ENCODE measurements at places on chromosomes 16 and 17.
A peak's percentile ranks its signal among the peaks of the same experiment; 100 is the strongest.

GRCh38 chr17:17848311-17849082, 11.7 kb upstream of the SREBF1 start:
- DNase-seq, result no peak

- no peak for DNase-seq
These were observed 28.9 kb downstream of the SLC7A5 start for GRCh38 chr16:87840271-87840978.

DNA sequence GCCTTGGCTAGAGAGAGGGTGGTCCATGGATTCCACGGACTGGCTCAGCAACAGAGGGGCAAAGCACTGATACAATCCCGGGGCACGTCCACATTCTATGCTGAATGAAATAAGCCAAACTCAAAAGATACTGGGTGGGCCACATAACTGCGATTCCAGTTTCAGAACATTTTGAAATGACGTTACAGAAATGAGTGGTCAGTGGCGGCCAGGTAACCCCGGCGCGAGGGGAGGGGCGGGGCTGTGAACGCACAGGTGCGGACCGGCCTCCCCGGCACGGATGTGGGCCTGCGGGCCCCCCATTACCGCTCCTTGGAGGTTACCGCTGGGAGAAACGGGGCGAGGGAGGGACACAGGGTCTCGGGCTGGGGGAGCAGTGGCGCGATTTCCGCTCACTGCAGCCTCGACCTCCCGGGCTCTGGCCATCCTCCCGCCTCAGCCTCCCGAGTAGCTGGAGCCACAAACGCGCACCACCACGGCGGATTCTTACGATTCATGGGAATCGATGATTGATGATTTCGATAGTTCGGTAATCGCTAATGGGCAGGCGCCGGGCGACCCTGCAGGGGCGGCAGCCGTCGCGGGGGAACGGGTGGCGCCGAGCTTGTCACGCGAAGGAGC, 559 bp downstream of the MVD start:
- DNase-seq, result no peak

GRCh38 chr16:74774223-74775139, at the start of gene FA2H:
Gene FA2H, minus strand, starts transcription at chr16:74774820. Its CDS starts 65 bp downstream, at chr16:74774755.
- DNase-seq, result peak; percentile 71

- DNase-seq, result no peak
These were observed 1.3 kb downstream of the B3GNT9 start for GRCh38 chr16:67149276-67150046.

- DNase-seq, result no peak
These were observed 3.9 kb upstream of the SMPD3 start for GRCh38 chr16:68452176-68452575.

GRCh38 chr16:7526736-7527135, 194.1 kb downstream of the RBFOX1 start:
- DNase-seq, result no peak

- no peak for DNase-seq
These were observed 49.2 kb downstream of the NXPH3 start for GRCh38 chr17:49624896-49625295.

DNA sequence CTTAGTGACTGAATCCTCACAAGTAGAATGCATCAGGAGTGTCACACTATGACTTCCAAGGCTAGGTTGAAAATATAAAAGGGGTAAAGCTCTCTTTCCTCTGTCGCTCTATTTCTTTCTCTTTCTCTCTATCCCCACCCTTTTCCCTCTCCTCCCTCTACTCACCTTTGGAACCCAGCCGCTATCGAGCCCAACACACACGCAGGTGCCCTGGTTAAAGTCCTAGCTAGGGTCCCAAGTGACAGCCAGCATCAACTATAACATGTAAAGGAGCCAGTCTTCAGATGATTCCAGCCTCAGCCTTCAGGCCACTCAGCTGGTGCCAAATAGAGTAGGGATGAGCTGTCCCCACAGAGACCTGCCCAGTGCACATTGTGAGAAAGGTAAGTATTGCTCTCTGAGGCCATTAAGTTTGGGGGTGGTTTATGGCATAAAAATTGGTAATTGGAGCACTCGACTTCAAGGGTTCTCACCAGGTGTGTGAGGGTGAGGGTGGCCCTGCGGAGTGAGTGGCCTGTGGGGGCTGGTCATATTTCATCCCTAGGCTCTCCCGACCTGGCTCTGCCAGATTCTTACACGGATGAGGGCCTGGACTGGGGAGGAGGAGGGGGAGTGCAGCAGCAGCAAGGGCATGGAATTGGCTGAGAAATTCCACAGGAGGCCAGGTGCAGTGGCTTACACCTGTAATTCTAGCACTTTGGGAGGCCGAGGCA, 14.9 kb upstream of the C16orf54 start:
- no peak for DNase-seq

DNA sequence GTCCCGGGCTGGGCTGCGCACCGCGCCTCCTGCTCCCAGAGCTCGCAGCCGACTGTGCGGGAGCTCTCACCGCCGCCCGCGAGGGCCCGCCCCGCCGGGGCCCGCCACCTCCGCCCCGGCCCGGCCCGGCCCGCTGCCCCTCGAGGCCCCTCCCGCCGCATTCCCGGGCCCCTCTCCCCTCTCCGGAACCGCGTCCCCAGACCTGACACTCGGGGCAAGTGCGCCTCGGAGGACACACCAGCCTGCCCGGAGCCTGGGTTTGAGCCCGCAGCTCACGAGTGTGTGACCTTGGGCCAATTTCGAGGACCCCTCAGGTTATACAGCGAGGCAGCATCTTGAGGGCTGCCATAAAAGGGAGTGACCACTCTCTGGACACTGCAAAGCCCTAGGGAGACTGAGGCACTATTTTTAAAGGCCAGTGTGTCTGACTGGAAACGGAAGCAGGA, 2.0 kb upstream of the GRIN2C start:
- DNase-seq, result no peak

DNA sequence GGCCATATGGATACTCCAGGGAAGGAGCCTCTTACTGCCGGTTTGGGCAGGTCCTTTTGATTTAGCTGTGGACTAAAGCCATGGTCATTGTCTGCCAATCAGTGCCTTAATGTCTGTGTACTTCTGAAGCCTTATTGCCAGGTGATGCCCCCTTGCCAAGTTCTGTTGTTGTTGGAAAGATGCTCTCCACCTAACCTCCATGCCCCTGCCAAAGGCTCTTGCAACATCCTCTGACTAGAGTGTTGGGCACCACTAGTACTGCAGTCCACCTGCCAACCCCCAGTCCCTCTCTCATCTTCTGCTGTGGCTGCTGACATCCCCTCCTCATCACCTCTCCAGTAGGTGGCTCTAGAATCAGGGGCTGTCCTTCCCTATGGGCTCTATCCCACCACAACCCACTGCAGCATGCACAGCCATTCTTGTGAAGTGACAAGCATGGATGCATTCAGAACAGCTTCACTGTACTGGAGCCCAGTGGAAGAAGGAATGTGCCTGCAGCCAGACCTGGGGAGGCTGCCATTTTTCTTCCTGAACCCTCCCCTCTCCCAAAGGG, 375.3 kb upstream of the CDH5 start:
- DNase-seq, result no peak

DNA sequence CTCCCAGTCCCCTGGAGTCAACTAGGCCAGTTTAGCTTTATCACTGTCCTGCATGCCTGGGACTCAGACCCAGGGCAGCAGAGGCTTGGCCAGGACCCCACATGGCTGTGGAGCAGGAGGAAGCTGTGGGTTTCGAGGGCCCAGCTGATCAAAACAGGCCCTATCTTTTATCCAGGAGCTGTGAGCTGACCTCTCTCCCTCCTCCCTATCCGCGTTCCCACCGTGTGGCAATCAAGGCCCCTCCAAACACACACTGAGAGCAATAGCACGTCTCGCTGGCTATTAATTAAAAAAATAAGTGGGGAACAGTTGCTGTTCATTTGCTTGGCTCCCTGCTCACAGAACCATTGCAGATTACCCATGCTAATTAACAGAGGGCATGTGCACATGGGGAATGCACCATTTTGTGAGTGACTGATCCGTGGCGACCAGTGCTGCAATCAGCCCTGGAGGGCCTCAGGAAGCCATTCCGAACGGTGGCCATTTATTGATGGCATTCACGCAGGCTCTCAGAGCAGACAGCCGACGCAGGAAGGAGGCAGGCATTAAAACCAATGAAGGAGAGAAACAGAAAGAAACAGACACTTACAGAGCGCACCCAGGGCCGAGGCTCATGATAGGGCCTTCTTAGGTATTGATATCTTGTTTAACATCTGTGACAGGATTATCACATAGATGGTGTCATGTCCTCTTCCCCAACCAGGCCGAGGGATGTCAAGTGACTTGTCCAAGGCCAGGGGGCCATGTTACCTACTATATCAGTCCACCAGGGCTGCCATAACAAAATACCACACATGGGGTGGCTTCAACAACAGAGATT, 157.1 kb downstream of the KATNIP start:
- no peak for DNase-seq

- no peak for DNase-seq
These were observed 14.5 kb downstream of the GNPTG start for GRCh38 chr16:1366060-1366711.

GRCh38 chr16:1592446-1592845, 19.4 kb downstream of the IFT140 start:
- no peak for DNase-seq

- DNase-seq, result no peak
These were observed 34.0 kb upstream of the CBLN1 start for GRCh38 chr16:49315602-49316001.

DNA sequence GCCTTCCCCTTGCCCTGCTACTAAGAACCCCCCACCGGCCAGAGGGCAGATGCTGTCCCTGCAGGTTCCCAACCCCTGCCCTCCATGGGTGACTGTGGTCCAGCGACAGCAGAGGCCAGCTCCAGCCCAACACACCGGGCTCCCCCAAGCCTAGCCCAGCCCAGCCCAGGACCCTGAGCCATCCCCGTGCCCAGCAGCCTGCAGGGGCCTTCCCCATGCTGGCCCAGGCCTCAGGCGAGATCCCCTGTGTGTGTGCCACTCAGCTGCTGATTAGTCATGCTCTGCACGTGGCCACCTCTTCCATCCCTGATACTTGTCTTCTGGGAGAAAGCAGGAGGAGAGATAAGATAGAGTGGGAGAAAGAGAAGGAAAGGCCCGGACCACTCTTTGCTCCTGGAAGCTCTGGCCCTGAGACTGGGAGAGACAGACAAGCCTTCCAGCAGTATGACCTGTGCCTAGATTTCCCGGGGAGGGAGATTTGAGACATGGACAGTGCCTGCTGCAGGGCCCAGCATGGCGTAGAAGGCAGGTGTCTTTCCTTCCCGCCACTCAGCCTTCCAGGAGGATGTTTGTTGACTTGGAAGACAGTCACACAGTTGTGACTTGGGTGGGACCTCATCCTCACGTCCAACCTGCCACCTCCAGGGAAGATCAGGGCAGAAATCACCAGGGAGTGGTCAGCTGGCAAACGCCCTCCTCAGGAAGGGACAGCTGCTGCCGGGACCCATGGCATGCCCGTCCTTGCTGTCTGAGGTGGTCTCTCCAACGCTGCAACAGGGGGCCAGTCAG, 41.3 kb upstream of the RASD1 start:
- no peak for DNase-seq

GRCh38 chr16:22321340-22322001, 24.3 kb downstream of the POLR3E start:
- DNase-seq, result peak; percentile 73

GRCh38 chr16:27048316-27048715, 18.4 kb upstream of the C16orf82 start:
- DNase-seq, result no peak

DNA sequence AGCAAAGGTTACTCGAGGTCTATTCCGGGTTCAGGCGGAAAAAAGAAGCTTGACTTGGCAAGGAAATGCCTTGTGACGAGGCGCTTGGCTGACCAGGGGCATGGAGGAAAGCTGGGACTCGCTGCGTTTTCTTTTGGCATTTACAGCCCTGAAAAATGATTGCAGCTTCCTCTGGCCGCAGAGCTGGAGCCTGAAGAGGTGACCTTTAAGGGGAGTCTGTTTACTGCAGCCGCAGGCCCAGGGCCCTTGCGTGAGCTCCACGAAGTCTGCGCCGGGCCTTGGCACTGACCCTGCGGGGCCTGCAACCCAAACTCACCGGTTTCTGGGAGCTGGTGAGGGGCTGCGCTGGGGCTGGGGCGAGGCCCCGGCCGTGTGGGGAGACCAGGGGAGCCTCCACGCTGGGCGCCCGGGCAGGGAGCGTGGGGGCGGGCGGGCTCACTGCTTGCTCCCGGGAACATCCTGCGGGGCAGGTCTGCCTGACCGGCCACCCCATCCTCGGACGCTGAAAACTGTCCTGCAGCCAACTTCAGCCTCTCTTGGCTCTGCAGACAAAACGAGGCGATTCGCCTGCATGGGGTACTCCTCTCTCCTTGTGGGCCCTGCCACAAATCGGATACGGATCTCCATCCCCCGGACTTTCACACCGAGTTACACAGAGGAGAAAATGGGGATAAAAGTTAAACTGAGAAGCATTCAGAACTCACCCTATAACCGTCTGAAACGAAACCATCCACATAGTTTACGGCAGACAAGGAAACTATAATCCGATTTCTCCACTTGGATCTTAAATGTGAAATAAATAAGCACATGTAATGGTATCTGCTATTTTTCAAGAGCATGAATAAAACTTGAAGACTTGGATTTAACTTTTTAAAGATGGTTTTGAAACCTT, 206.3 kb upstream of the FOXF1 start:
- DNase-seq, result no peak

Data from erythroblast (primary cell).